Thoracic aorta (tissue), 2 donors: ENCODE measurements at places on chromosomes 16 and 17.

GRCh38 chr17:6070430-6070912 lies 292 bp downstream of the WSCD1 start:
- DNase-seq: no peak

DNA sequence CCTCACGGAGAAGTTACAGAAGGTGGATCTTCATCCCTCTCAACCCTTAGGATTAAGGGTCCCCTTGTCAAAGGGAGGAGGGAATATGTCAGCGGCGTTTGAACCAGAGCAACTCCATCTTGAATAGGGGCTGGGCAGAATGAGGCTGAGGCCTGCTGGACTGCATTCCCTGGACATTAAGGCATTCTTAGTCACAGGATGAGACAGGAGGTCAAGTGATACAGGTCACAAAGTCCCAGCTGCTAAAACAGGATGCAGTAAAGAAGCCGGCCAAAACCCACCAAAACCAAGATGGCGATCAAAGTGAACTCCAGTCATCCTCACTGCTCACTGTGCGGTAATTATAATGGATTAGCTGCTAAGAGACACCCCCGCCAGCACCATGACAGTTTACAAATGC lies 36.7 kb downstream of the RBFOX3 start:
- no peak for DNase-seq

- no peak for DNase-seq
These were observed 210.5 kb downstream of the IRX3 start for GRCh38 chr16:54076006-54076504.

DNA sequence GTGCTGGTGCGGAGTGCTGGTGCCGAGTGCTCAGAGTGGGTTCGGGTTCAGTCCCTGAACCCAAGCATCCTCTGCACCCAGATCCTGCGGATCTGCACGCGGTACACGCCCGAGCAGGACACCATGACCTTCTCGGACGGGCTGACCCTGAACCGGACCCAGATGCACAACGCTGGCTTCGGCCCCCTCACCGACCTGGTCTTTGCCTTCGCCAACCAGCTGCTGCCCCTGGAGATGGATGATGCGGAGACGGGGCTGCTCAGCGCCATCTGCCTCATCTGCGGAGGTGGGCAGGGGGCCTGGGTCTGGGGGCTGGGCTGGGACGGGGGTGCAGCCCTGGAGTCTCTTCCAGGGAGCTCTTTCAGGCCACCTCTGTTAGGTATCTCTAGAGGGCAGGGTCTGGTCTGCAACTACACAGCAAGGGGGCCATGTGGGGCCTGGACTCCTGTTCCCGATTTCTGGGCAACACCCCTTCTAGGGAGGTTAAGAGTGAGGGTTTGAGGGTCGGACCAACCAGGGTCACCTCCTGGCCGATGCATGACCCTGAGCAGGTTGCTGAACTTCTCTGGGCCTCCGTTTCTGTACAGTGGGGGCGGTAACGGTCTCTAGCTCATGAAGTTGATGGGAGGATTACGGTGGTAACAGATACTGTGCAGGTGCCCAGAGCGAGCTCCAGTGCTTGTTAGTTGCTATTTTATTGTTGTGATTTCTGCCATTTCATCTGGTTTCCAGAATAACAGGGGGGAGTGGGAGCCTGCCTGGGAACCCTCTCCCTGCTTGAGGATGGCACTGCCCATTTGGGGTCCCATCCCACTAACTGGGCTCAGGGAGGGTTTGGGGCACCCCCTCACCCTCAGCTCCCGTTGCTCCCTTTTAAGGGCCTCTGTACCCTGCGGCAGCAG lies 10.1 kb downstream of the GJD3 start:
- DNase-seq: no peak

DNA sequence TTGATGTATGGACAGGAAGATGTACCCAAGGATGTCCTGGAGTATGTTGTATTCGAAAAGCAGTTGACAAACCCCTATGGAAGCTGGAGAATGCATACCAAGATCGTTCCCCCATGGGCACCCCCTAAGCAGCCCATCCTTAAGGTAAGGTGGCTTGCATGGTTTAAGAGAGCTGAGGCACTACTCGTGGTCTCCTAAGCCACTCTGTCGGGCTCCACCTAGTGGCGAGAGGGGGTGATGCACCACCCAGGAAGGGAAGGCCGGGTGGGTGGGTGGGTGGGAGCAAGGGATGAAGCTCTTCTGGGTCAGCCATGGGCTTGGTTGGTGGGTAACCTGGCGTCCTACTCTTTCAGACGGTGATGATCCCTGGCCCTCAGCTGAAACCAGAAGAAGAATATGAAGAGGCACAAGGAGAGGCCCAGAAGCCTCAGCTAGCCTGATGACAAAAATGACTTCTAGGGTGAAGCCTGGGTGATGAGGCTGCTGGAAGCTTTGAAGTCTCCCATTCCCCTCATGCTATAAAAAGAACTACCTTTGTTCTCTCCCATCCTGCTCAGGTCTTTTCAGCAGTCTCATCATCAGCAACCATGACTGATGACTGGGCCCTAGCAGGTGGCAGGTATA lies 21.5 kb downstream of the GPR179 start:
- DNase-seq: peak; percentile 12

DNA sequence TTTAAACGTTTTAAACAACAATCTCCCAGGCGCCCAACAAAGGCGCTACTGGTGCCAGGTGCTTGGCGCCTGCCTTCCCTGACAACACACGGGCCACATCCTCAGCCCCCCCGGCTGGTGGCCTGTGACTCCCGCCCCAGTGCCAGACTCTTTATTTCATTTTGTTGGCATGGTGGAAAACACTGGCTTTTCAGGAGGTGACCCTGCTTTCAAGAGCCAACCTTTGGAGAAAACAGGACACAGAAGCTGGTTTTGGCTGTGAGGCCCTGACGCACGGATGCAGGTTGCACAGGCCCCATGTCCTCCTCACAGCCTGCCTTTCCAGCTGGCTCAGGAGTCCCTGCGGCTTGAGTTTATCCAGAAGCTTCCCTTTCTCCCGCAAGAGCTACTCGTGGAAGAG lies 100.0 kb downstream of the METRNL start:
- DNase-seq: no peak

DNA sequence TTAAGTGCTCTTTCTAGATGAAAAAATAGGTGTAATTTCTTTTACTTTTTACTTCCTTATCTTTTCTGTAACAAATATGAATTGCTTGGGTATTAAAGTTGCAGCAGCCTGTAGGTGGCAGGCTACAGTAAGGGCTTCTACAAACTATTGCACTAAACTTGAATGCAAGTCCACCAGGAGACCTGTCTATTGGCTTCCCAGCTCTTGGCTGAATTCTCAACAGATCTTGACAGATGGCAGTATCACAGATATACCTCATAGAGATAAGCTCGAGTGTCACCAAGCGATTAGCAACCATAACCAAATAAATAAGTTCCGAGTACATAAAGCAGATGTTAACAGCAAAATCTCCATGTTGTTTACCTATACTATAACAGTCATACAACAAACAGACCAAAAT lies 5.9 kb downstream of the BBS2 start:
- no peak for DNase-seq
